H7 (cell line): ENCODE measurements at places on chromosomes 1 and 21. TPM values are rescaled to one million over a fixed set of nuclear protein-coding genes. Genes with fewer than 3 reads are reported as not detected.

- no peak for DNase-seq
These were observed 2.2 kb upstream of the HSD3B1 start for GRCh38 chr1:119504831-119505230.

Gene PRAMEF9
- total RNA-seq, result not detected in 2 replicates

DNA sequence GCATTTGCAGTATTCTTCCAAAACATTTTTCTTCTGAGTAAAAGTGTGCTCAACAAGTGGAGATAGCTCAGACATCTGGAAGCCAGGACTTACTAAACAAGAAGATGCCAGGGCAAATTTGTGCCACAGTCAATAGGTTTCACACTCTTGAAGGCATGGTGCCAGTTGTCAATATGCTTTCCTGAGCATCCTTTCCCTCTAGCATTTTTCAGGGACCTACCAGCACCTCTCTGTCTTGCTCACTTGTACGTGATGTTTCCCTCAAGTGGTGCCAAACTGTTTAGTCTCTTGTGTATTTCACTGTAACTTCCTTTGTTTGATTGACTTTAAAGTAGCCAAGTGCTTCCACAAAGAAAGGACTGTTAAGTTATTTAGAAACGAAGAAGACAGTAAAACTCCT lies 194.0 kb upstream of the SGIP1 start:
- no peak for DNase-seq

GRCh38 chr21:44813149-44813548 lies 4.7 kb downstream of the SUMO3 start:
- no peak for DNase-seq

DNA sequence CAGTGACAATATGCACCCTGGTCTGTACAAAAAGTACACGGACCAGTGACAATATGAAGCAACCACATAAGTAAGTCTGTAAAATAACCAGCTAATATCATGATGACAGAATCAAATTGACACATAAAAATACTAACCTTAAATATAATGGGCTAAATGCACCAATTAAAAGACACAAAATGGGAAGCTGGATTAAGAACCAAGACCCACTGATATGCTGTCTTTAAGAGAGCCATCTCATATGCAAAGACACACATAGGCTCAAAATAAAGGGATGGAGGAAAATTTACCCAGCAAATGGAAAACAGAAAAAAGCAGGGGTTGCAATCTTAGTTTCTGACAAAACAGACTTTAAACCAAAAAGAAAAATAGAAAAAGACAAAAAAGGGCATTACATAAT lies 70.4 kb upstream of the VCAM1 start:
- DNase-seq, result no peak

- no peak for DNase-seq
These were observed 68.5 kb downstream of the RGS2 start for GRCh38 chr1:192877283-192877886.

Gene EDN2
- total RNA-seq, result 0.55 and 0.81 TPM in 2 replicates

DNA sequence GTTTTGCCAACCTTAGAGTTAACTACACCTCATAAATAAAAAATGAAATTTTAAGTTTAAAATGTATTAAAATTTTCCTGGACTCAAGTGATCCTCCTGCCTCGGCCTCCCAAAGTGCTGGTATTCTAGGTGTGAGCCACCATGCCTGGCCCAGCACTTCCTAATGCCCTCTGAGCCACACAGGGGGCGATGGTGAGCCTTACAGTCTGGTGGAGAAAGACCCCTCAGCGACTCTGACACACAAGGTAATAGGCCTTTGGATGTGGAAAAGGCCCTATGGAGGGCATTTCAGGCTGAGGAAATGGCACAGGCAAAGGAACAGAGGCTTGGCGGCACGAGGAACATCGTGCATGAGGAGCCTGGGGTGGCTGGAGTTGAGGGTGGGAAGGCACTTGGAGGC lies 6.7 kb downstream of the CITED4 start:
- peak; percentile 69 for DNase-seq

- DNase-seq, result no peak
These were observed 310.2 kb downstream of the MRPL39 start for GRCh38 chr21:25297117-25297516.
